ENCODE measurements at places on chromosomes 2 and 18.

GRCh38 chr18:22681908-22682307, 251.2 kb upstream of the RBBP8 start:
- no peak for DNase-seq

DNA sequence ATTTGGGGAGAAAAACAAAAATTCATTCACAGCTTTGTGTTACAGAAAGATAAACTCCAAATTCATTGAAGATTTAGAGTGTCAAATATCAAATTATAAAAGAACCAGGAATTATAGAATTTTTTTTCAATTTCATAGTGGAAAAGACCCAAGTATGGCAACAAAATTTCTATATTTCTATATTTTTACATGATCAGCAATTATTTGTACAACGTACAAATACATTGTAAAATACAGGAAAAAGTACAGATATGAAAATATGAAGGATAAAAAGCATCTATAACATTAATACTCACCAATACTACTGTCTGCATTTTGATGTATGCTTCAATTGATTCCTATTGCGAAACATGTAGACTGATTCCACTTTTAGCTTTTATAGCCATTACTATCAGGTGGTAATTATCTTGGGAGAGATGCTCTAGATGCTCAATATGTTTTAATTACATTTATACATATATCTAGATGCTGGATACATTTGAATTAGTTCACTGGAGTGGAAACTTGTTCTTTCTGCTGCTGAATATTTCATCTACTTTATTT, 4.0 kb downstream of the SH3YL1 start:
- DNase-seq = no peak

DNA sequence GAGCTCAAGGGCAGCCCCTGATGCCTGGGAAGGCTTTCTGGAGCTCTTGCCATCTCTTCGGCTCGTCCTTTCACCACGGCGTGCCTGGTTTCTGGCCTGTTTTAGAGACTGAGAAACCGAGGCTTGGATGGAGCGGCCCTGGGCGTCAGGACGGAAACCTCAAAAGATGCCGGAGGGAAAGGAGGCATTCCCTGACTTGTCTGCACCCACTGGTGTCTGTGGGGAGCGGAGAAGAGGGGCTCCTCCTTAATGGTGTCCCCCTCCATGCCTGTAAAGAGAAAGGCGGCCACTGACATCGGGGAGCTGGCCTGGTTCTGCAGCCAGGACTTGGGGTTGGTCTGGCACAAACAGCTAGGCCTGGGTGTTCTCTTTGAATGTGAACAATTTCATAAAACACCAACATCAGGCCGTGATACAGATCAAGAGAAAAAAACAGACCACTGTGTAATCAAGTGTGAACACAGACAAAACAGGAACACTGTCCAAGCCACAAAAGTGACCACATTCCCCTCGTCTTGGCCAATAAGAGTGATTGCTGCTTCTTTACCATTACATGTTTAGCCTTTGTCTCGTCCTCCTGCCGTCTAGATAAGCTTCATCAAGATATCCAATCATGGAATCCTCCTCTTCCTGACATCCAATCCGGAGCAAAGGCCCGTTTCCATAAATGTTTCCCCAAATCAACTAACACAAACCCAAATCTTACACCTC, 633 bp upstream of the ILKAP start:
- DNase-seq = no peak

DNA sequence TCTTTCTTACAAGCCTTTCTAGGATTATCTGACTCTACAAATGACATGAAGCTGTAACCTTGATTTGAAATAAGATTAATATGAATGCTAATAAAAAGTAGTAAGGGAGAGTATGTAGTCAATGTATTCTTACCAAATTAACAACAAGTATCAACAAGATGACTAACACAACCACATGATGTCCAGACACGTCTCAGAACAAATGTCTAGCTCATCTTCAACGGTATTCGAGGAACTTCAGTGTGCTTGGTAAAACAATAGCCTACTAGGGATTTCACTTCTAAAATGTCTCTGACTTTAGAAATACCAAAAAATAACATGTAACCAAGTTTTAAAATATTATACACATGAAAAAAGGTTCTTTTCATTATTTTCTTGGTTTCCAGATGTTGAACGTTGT, 3.4 kb downstream of the HDLBP start:
- DNase-seq = no peak

DNA sequence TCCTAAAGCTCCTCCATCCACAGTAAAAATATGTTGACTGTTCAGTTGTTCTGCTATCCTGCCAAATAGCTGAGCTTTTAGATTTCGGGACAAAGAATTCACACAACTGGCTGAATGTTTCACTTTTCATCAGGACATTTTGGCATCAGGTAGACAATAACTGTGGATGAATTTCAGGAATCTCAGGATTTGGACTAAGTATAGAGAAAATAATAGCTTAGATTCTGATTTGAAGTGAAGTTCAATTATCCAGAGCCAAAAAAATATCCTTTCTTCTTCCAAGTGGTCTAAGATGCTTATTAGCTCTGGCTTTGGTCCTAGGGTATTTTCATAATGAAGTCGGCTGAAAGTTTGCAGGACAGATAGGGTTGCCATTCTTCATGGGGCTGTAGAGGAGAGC, 16.1 kb downstream of the KCNE4 start:
- DNase-seq = no peak

DNA sequence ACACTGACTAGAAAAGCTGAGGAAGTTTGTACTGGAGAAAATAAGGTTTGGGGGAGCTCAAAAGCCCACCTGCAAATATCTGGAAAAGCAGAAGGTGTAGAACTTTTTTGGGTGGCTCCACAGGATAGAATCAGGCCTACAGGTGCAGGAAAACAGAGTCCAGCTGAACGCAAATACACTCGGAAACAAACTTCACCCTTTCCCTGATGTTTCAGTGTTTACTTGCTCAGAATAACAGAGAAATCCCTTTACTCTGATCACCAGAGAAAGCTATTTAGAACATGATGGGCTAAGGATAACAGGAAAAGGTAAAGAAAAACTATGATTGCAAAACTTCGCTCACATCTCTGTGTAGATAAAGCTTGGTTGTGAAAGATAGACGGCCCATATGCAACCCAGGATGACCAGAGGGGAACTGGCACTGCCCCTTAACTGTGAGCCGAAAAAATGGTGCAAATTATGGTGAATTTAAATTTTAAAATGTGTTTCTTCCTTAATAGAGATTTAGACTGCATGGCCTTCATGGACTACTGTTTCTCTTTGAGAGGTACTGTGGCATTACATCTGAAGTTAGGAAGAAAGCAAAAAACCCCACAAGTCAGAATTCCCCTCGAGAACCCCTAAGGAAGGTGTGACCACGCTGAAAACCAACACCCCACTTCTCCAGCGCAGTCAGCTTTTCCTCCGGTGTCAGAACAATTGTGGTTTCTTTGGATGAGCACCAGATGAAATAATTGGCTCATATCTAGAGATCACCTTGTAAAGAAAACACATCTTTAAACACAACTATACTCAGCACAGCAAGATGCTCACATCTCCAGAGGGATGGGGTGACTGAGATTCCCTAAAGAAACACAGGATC, 84.5 kb upstream of the TMEM247 start:
- no peak for DNase-seq

- no peak for DNase-seq
Measured at GRCh38 chr2:14978845-14979244, 346.3 kb downstream of the LRATD1 start.

- no peak for DNase-seq
Measured at GRCh38 chr2:239661334-239662312, 260.8 kb upstream of the HDAC4 start.

DNA sequence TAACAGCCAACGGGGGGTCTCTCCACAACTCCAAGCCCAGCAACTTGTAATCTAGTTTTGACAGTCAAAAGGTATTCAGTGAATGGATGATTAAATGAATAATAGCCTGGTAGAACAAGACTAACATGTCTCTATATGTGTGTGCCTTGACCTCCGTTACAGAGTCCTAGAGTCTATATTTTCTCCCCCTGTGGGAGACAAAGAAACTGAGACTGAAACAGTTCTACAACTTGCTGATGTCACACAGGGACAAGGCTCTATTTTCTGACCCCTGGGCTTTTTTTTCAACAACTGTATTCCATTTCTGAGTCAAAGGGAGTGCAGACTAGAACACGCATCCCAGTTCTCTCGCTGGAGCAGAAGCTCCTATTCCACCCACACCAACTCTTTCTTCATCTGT, 223.6 kb upstream of the AGAP1 start:
- no peak for DNase-seq

GRCh38 chr2:2889141-2889540, 488.5 kb downstream of the EIPR1 start:
- no peak for DNase-seq

DNA sequence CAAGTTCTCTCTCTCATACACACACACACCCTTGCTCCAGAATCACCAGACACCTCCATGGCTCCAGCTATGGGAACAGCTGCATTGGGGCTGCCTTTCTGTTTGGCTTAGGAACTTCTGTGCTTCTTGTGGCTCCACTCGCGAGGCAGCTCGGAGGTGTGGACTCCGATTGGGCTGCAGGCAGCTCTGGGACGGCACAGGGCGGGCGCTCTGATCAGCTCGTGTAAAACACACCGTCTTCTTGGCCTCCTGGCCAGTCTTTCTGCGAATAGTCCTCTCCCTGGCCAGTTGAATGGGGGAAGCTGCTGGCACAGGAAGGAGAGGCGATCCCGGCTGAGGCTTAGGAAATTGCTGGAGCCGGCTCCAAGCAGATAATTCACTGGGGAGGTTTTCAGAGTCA, 22.4 kb downstream of the FOSL2 start:
- DNase-seq = no peak

Data from Calu3 (cell line).